Left hindlimb (tissue), 1 donor: ENCODE measurements at places on chromosomes 6 and 20.

- DNase-seq, result no peak
These were observed 175.4 kb upstream of the THBS2 start for GRCh38 chr6:169429001-169429400.

GRCh38 chr6:27866357-27867050, 45.7 kb downstream of the OR2B2 start:
- peak; percentile 54 for DNase-seq

- no peak for DNase-seq
These were observed 15.9 kb upstream of the TMEM30A start for GRCh38 chr6:75300531-75300855.

GRCh38 chr20:1802385-1803060, 92.7 kb upstream of the SIRPA start:
- DNase-seq, result peak; percentile 76

GRCh38 chr6:151068761-151069312, 170.9 kb upstream of the AKAP12 start:
- DNase-seq, result no peak

- no peak for DNase-seq
These were observed 124.1 kb downstream of the FOXA2 start for GRCh38 chr20:22460231-22460630.

DNA sequence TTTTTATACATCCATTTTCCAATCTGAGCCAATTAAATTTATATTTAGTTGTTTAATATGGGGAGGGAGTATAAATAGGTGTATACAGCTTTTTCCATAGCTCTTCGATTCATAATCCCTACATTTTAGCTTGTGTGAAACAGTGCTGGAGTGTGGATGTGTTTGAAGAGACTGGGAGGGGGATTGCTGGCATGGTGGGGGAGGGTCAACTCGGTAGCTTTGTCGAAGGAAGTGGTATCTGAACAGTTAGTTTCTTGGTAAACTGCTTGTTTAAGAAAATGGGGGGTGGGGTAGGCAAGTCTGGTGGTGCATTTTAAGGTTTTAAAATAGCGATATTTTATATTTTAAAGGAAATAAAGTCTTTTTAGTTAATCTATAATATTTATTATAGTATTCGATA, 1.4 kb upstream of the LIN28B start:
- DNase-seq, result no peak

- DNase-seq, result no peak
These were observed 26.9 kb downstream of the RBM38 start for GRCh38 chr20:57417830-57418780.

- DNase-seq, result no peak
These were observed 85.8 kb downstream of the GFRA4 start for GRCh38 chr20:3577366-3577765.
